Adipocyte (in vitro differentiated cells): ENCODE measurements at places on chromosomes 5 and 9.

DNA sequence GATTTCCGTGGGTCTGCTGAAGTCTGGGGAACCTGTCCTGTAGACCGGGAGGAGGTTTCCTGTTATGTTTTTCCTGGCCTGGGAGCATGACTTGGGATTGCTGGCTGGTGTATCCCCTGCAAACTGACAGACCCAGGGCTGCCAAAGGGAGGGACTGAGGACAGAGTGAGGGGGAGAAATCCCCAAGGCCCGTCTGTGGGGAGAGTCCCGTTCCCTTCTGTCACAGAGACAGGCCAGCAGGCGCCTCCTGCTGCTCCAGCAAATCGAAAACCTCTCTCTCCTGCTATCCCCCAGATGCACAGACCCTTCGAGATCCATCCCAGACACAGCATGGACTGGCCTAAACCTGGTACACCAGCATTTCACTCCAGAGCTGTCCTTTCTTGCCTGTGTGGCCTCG lies 56.2 kb upstream of the ALDH1B1 start:
- no peak for DNase-seq

GRCh38 chr9:111857555-111858211 lies 38.9 kb upstream of the UGCG start:
- DNase-seq, result peak; percentile 35

DNA sequence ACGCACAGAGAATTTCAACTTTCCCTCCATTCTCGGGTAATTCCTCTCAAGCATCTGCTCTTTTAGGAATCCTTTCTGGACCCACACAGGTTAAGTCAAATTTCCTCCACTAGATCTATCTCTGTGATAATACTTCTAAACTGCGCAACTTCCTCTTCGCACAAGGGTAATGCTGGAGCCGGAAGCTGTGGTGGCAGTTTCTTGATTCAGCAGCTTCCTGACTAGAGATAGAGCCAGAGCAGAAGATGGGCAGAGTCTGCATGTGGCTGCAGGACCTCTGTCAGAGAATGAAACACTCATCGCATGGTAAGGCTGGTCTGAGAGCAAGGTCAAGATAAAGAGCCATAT lies 11.1 kb upstream of the CDC42SE2 start:
- no peak for DNase-seq

DNA sequence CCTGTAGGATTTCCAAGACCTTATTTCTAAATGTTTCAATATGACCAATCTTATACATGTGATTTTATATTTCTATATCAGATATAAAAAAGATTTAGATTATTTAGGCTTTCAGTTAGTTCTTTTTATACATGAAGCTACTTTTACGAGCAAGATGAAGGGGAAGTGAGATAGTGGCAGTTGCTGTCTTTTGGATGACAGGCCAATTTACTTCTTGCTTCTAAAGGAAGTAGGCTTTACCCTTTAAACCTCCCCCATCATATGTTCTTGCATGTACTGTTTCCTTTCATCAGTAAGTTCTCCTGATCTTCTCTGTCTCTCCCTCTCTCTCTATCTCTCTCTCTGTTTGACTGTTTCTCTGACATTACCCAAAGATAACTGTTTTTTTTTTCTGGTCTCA lies 4.0 kb upstream of the TYRP1 start:
- no peak for DNase-seq
